Esophagus squamous epithelium (tissue), 5 donors: ENCODE measurements at places on chromosomes 5 and 9.

- no peak overlapping the region for H3K27ac ChIP-seq
- no peaks in the 10 kb centered on the region for H3K27me3 ChIP-seq
- no peak overlapping the region for H3K4me3 ChIP-seq
- H3K4me1 ChIP-seq, result peaks cover 6% of the 10 kb centered on the region
- DNase-seq, result no peak
- no peaks in the 10 kb centered on the region for H3K36me3 ChIP-seq
Observed at GRCh38 chr9:31394015-31394473, 990.4 kb upstream of the ACO1 start.

- H3K27me3 ChIP-seq, result no peaks in the 10 kb centered on the region
- no peaks in the 10 kb centered on the region for H3K36me3 ChIP-seq
- DNase-seq, result no peak
- H3K4me1 ChIP-seq, result no peaks in the 10 kb centered on the region
- no peak overlapping the region for H3K27ac ChIP-seq
- no peak overlapping the region for H3K4me3 ChIP-seq
Observed at GRCh38 chr5:147796556-147797308, 14.2 kb upstream of the JAKMIP2 start.

GRCh38 chr9:90815183-90815943 is 13.7 kb downstream of the SYK start:
- no peak overlapping the region for H3K4me3 ChIP-seq
- no peaks in the 10 kb centered on the region for H3K27me3 ChIP-seq
- H3K27ac ChIP-seq, result peak overlapping the region; percentile 55
- H3K36me3 ChIP-seq, result peaks cover 12% of the 10 kb centered on the region
- DNase-seq, result no peak
- peaks cover 55% of the 10 kb centered on the region for H3K4me1 ChIP-seq

- no peaks in the 10 kb centered on the region for H3K4me1 ChIP-seq
- H3K27ac ChIP-seq, result no peak overlapping the region
- H3K27me3 ChIP-seq, result no peaks in the 10 kb centered on the region
- no peak overlapping the region for H3K4me3 ChIP-seq
Observed at GRCh38 chr9:89352874-89353649, 34.8 kb downstream of the SECISBP2 start.

DNA sequence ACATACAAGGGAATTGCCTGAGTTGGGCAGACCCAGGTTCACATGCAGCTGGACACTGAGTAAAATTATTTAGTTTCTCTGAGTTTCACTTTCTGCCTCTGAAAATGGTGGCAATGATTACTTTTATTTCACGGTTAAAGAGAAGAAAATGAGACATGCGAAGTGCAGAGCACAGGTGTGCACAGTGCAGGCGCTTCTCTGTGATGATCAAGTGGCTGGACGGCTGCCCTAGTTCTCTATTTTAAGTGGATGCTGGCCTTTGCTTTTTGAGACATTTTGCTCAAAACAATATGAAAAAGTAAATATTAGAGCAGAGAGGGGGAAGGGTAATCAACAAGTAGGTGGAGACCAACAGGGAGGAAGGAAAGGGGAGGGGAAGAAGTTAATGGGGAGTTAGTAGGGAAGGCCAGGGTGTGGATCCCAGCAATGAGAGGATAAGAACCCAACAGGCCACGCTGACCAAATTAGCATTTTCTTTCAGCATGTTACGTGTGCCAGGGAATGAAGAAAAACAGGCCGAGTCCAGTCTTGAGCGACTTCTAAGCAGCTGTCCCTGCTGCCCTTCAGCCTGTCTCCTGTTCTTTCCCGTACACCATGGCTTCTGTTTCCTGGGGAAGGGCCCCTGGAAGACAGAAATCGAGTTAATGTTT is 16.1 kb downstream of the SNX18 start:
- peak overlapping the region; percentile 75 for H3K27ac ChIP-seq
- H3K27me3 ChIP-seq, result no peaks in the 10 kb centered on the region
- H3K36me3 ChIP-seq, result no peaks in the 10 kb centered on the region
- DNase-seq, result no peak
- peak overlapping the region; percentile 13 for H3K4me3 ChIP-seq

DNA sequence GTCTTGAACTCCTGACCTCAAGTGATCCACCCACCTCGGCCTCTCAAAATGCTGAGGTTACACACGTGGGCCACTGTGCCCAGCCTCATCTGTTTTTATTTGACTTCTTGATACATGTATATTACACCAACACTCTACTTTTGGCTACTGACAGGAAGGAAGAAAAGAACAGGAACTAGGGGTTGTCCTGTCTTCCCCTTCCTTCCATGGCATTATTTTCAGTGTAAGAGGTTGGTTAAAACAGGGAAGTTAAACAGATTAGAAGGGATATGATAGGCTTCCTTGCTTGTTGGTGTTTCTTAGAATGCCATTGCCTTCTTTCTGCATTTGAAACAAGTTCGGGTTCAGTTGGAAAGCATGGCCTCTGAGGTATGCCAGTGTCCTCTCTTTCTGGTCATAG is 312.8 kb downstream of the NDUFS4 start:
- DNase-seq, result no peak
- H3K36me3 ChIP-seq, result no peaks in the 10 kb centered on the region
- no peaks in the 10 kb centered on the region for H3K27me3 ChIP-seq
- H3K4me3 ChIP-seq, result no peak overlapping the region
- no peaks in the 10 kb centered on the region for H3K4me1 ChIP-seq

- no peak for DNase-seq
- no peaks in the 10 kb centered on the region for H3K36me3 ChIP-seq
- H3K4me3 ChIP-seq, result no peak overlapping the region
- H3K4me1 ChIP-seq, result no peaks in the 10 kb centered on the region
Observed at GRCh38 chr9:126507318-126508109, 106.2 kb upstream of the LMX1B start.

DNA sequence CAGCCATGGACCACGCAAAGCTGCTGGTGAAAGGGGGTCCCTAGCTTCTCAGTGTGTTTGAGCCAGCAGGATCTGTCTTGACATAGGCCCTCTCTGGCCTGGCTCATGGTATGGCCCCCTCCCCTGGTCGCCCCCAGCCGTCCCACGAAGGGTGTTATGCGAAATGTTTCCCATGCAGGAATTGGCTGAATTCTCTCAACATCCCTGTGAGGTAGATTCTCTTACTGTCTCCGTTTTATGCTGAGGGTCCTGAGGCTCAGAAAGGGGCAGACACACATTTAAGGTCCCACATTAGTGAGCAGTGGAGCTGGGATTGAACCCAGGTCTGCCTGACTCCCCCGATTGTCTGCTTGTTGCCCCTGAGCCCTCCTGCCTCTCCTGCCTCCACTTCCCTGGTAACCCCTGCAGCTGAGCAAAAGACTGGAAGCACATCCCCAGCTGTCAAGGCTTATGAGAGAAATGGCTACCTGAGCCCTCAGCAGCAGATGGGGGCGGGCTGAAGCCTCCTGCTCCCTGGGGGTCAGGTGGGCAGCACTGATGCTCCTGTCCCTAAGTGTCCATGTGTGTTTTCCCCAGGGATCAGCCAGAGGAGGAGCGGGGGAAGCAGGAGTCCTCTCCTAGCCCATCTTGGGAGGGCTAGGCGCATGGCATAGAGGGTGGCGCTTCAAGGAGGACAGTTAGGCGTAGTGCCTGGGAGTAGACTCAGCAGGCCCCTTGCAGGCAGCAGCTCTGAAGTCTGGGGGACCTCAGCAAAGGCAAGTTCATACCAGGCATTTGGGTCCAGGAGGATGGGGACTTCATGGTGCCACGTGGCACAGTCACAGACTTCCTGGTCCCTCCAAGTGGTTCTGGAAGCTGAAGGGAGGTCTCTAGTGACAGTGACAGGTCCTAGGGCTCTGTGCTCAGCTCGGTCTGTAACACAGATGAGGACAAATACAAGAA is 49.0 kb upstream of the GARNL3 start:
- no peaks in the 10 kb centered on the region for H3K36me3 ChIP-seq
- no peaks in the 10 kb centered on the region for H3K27me3 ChIP-seq
- no peak for DNase-seq
- no peak overlapping the region for H3K4me3 ChIP-seq

GRCh38 chr5:9108162-9108561 is 437.7 kb downstream of the SEMA5A start:
- H3K4me3 ChIP-seq, result no peak overlapping the region
- no peak for DNase-seq
- H3K27ac ChIP-seq, result no peak overlapping the region
- no peaks in the 10 kb centered on the region for H3K36me3 ChIP-seq

DNA sequence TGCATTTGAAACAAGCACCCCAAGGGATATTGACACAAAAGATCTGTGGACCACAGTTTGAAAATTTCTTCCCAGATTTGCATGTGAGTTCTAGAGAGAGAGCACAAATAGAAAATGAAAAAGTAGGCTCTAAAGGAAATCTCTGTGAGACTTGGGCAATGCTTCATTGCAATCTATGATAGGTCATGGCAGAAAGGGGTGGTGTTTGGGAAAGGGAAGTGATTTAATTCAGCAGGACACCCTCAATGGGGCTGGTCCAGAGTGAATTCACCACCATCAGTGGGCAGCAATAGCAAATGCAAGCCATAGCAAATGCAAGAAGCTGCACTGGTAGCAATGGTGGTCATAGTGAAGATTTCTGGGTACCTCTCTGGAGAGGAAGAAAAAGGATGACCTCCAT is 58.1 kb downstream of the ANKRD55 start:
- H3K27ac ChIP-seq, result peak overlapping the region; percentile 69
- H3K4me1 ChIP-seq, result peaks cover 30% of the 10 kb centered on the region
- H3K36me3 ChIP-seq, result no peaks in the 10 kb centered on the region
- DNase-seq, result no peak

- no peak overlapping the region for H3K27ac ChIP-seq
- H3K36me3 ChIP-seq, result no peaks in the 10 kb centered on the region
- H3K4me3 ChIP-seq, result no peak overlapping the region
- DNase-seq, result no peak
- peaks cover 16% of the 10 kb centered on the region for H3K4me1 ChIP-seq
- H3K27me3 ChIP-seq, result no peaks in the 10 kb centered on the region
Observed at GRCh38 chr5:124844371-124844920, 98.0 kb upstream of the ZNF608 start.

DNA sequence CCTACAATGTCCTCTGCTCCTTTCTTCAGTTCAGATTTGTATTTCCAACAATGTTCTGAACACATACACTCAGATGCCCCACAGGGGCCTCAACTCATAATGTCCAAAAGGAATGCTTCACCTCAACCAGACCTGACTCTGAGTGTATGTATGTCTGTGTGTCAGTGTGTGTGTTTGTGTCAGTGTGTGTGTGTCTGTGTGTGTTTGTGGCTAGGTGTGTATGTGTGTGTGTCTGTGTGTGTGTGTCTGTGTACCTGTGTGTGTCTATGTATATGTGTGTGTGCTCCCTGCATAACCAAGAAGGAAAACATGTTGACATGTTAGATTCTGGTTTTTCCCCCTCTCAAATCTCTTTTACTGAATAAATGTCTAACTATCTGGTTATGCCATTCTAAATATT is 87.3 kb upstream of the PCSK1 start:
- H3K4me3 ChIP-seq, result no peak overlapping the region
- H3K36me3 ChIP-seq, result no peaks in the 10 kb centered on the region
- no peak overlapping the region for H3K27ac ChIP-seq
- DNase-seq, result no peak
- no peaks in the 10 kb centered on the region for H3K4me1 ChIP-seq

- DNase-seq, result no peak
- no peaks in the 10 kb centered on the region for H3K36me3 ChIP-seq
- no peaks in the 10 kb centered on the region for H3K4me1 ChIP-seq
- H3K27me3 ChIP-seq, result peaks cover 5% of the 10 kb centered on the region
- H3K4me3 ChIP-seq, result no peak overlapping the region
Observed at GRCh38 chr5:54492178-54492577, 25.4 kb upstream of the SNX18 start.

DNA sequence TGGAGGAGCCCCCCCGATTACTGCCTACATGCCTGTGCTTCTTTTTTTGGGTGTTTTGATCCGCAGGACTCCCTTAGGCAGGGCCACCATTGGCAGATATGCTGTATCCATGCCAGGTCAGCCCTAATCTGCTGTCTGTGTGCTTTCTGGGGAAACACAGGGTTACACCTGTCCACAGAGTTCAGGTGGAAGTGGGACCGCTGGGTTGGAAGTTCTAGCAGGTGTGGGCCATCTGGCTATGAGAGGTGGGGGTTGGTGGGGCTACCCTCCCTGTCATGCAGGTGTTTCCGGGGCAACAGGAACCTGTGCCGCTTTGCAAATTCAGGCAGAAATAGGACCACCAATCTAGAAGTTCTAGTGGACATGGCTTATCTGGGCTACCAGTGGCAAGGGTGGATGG is 17.0 kb downstream of the IFNE start:
- H3K36me3 ChIP-seq, result no peaks in the 10 kb centered on the region
- no peak overlapping the region for H3K27ac ChIP-seq
- H3K27me3 ChIP-seq, result no peaks in the 10 kb centered on the region
- H3K4me3 ChIP-seq, result no peak overlapping the region
- no peaks in the 10 kb centered on the region for H3K4me1 ChIP-seq

DNA sequence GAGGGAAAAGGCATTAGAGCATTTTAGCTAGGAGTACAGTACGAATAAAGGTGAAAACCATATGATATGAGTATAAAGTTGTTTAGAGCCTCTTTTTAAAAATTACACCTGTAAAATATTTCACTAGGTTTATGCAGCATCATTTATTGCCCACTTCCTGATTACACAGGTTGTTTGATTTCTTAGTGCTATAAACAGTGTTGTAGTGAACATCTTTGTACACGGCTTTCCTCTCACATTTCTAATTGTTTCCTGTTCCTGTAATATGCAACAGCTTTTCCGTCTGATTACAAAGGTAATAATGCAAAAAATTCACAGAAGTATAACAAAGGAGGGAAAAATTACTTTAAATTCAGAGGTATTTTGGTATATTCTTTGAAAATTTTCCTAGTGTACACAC is 13.0 kb downstream of the STOM start:
- DNase-seq, result no peak
- no peaks in the 10 kb centered on the region for H3K27me3 ChIP-seq
- H3K27ac ChIP-seq, result peak overlapping the region; percentile 76
- no peak overlapping the region for H3K4me3 ChIP-seq

DNA sequence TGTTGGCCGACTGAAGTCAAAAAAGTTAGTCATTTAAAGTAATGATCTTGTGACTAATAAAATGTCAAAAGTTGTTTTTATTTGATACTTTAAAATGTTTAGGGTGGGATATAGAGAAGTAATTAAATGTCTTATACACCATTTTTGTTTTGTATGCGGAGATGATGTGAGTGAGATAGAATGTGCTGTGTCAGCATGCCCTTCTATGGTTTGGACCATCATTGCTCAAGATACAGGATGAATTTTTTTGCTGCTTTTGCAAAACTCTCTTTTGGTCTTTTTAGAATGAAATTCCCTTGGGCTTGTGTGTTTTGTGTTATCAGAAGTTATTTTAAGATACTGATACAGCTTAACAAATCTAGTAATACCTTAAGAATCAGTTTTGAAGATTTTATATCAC is 12.5 kb downstream of the SRFBP1 start:
- H3K27ac ChIP-seq, result no peak overlapping the region
- no peaks in the 10 kb centered on the region for H3K36me3 ChIP-seq
- no peaks in the 10 kb centered on the region for H3K27me3 ChIP-seq
- no peak overlapping the region for H3K4me3 ChIP-seq

GRCh38 chr5:75433814-75434506 is 77.5 kb downstream of the CERT1 start:
- no peaks in the 10 kb centered on the region for H3K4me1 ChIP-seq
- no peak overlapping the region for H3K27ac ChIP-seq
- no peaks in the 10 kb centered on the region for H3K36me3 ChIP-seq
- H3K27me3 ChIP-seq, result no peaks in the 10 kb centered on the region
- H3K4me3 ChIP-seq, result no peak overlapping the region
- DNase-seq, result no peak
